ENCODE measurements at places on chromosomes 7 and 10.

DNA sequence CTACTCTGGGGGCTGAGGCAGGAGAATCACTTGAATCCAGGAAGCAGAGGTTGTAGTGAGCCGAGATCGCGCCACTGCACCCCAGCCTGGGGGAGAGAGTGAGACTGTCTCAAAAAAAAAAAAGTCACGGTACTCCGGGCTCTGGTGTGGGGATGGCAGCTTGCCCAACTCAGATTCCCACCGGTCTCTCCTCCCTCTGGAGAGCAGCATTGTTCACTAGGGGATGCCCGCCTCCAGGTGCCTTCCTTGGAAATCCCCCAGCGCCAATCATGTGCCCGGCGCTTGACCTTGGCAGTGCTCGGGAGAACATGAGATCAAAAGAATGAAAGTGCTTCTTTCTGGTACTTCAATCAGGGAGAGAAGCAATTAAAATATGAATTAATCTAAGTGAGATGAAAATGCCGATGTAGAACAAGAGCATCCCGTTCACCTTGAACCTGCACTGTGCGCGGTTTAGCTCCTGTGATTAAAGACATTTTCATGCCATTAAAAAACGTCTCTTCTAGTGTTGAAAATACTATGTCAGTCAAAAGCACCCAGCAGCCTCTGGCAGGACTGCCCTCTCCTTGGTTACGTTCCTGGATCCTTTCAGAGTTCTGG is 1127.3 kb upstream of the AUTS2 start:
- DNase-seq, result no peak

GRCh38 chr10:93790439-93790838 is 32.7 kb downstream of the LGI1 start:
- DNase-seq, result peak; percentile 11

GRCh38 chr7:15332956-15333355 is 228.9 kb downstream of the AGMO start:
- DNase-seq, result no peak

DNA sequence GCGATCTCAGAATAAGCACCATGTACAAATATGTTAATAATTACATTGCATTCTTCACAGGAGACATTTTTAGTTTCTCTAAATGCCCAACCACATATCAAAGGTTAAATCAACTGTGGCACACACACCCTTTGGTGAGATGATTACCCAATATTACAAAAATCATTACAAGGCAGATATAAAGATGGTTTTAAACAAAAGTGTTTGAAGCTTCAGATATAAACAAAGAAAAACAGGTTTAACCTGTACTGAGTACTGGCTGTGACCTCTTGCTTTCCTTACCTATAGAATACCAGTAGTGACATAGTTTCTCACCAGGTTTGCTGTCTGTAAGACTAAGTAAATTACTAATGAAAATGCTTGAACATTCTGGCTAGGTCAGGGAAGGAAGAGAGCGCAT is 360.0 kb upstream of the IGFBP3 start:
- no peak for DNase-seq

DNA sequence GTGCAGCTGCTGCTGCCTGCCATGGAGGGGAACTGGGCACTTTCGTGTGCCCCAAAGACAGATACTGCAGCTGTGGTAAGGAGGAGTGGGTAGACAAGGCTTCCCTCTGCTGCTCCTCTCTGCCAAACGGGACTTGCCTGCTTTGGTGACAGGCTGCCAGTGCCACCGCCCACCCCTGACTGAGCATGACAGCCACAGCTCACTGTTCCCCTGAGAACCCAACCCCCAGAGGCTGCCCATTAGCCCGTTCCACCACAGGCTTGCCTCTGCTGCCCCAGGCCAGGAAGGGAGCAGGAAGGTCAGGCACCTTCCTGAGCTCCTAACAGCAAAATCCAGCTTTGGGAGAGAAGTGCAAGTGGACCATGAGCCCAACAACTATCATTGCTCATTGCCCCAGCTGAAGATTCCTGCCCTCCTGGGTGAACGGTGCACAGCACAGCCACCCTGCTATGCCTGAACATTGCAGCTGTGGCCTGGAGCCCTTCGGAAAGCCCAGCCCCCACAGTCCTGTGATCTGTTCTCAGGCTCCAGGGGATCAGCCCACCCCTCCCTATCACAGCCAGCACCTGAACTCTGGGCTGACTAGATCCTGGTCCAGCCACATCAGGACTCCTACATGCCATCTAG is 58.7 kb upstream of the ANTXRL start:
- no peak for DNase-seq

- no peak for DNase-seq
Measured at GRCh38 chr10:44300666-44301649, 83.9 kb downstream of the CXCL12 start.

DNA sequence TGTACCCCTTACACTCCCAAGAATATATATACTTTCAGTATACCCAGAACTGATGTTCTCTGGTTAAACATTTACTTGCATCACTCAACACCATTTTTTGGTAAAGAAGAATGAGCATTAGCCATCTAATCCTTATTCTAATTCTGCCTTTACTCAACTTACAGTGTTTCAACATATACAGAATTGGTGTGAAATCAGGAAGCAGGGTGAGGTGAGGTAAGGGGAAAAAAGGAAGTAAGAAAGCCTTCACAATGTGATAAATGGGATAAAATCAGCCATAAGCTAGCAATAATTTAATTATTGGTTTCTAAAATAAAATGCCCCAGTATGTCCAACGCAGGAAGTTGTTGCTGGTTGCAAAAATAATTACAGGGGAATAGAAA is 605.4 kb downstream of the KCNMA1 start:
- no peak for DNase-seq

GRCh38 chr7:50982626-50983025 is 199.9 kb upstream of the GRB10 start:
- DNase-seq, result no peak

- DNase-seq, result no peak
Measured at GRCh38 chr10:131931981-131932380, 31.2 kb downstream of the PPP2R2D start.

GRCh38 chr7:69889976-69890351 is 291.7 kb downstream of the AUTS2 start:
- no peak for DNase-seq

GRCh38 chr7:98252425-98253054 is 508 bp upstream of the TECPR1 start:
- DNase-seq, result no peak

GRCh38 chr10:4344492-4344994 is 481.5 kb upstream of the AKR1E2 start:
- DNase-seq, result no peak

GRCh38 chr7:149330914-149331567 is 69.0 kb downstream of the ZNF783 start:
- DNase-seq, result no peak

GRCh38 chr7:33630359-33630758 is 275.0 kb upstream of the BMPER start:
- DNase-seq, result no peak

GRCh38 chr7:64541438-64542359 is 21.2 kb downstream of the ZNF680 start:
- DNase-seq, result no peak

DNA sequence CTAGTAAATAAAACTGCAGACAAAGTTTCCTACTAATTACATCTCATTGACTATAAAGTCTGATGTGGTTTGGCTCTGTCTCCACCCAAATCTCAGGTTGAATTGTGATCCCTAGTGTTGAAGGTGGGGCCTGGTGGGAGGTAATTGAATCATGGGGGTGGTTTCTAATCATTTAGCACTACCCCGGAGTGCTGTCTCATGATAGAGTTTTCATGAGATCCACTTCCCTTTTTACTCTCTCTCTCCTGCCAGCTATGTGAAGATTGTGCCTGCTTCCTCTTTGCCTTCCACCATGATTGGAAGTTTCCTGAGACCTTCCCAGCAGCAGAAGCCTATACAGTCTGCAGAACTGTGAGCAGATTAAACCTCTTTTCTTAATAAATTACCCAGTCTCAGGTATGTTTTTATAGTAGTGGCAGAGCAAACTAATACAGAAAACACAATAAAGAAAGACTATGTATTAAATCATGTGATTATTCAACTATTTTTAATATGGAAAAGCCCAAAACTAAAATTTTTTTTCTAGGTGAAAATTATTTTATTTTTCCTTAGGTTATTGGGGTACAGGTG is 232.1 kb downstream of the FZD1 start:
- DNase-seq, result no peak

GRCh38 chr7:44159824-44160630 is 18.9 kb upstream of the MYL7 start:
- no peak for DNase-seq

DNA sequence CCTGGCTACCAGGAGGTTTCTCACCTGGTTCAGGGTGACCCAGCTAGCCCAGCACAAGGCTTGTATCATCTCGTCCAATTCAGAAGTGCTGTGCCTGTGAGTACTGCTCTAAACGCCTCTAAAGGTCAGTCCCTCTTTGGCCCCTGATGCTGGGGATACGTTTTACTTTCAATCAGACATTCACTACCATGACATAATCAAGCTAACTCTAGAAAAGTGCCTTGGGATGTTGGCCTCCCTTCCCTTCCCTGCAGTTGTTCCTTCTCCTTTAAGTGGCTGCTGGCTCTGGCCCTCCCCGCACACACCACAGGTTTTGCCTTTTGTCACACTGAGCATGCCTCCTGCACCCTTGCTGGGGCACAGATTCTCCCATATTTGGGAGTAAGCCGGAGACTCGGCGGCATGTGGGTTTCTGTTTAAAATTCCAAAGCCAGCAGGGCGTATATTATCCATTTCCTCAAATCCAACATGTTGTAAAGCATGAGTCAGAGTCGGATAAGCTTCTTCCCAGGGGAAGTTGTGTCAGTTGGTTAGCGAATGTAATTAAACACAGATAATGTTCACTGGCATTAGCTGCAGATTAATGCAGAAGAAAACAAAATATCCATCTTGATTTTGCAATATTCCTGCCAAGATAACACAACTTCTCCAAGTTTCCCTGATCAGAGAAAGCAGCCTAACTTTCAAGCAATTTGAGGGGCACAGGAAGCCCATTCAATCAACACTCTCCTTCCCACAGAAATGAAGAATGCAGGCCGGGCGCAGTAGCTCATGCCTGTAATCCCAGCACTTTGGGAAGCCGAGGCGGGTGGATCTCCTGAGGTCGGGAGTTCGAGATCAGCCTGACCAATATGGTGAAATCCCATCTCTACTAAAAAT is 31.8 kb upstream of the VCL start:
- DNase-seq, result peak; percentile 70

DNA sequence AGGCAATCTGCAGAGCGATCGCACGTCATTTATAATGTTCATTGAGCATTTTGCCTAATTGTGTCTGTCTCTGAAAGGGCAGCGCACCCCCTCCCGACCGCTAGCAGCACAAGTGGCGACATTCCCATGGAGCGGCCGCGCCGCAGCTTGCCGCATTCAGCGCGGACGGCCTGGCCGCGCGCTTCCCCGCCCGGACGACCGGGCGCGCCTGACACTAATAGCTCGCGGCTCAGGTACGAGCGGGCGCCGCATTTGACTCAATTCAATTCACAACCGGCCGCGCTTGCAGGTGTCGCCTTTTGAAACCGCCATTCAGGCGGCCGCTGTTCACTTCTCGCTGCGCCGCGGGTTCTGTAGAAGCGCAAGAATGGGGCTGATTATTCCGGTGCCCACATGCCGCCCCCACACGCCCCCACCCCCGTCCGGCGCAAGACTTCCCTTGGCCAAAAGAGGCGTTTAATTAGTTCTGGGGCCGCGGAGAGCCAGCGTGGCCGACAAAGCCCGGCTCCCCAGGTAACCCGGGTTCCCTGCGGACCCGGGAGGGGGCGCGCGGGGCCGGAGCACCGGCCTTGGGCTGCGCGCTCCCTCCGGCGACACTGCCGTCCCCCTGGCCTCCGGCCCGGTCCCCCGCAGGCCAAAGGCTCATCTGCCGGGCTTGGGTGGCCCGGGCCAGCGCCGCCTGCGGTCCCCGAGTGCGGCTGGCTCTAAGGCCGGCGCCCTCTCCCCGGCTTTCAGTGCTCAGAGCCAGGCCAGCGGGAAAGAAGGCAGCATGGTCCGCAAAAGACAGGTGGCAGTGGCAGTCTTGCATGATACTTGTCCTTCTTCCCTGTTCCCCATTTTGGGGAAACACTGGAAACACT is 18.7 kb upstream of the PTF1A start:
- peak; percentile 37 for DNase-seq

GRCh38 chr10:129462257-129462795 is 4.7 kb upstream of the MGMT start:
- DNase-seq, result no peak

GRCh38 chr10:78429984-78430383 is 396.3 kb downstream of the RPS24 start:
- no peak for DNase-seq

DNA sequence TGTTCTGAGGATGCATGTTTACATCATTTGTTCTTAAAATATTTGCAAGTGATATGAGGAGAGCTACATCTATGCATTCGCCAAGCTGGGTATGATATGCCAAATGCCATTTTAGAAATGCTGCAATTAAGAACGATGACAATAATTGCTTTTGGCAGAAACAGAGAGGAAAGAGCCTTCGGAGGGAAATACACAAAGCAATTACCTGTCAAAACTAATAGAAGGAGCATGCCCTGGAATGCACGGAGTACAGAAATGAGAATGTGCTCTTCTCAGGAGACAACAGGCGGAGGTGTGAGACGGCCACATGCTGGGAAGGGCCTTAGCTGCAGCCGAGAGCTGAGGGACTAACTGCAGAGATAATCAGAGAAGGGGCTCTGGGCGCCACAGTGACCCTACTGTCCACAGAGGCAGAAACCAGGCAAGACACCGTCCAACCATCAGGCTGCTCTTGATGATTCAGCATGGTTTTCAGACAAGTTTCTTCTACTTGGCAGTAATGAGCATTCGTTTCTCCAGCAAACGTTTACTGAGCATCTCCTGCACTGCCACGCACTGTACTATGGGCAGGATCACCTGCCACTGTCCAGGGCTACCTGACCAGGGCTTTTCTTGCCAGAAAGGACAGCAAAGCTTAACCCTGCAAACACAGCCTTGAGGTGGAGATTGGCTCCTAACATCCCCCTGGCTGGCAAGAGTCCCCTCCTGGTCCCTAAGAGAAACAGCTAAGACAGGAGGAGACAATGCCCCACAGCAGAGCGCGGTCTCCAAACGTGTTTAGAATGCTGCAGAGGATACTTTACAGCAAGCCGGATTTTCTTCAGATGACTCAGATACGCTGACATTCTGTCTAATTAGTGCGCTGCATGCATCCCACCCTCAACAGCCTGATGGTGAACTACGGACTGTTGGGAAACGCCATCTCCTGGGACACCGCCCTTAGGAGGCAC is 18.1 kb downstream of the VIPR2 start:
- DNase-seq, result no peak

- no peak for DNase-seq
Measured at GRCh38 chr10:6255548-6256061, 52.9 kb downstream of the PFKFB3 start.

DNA sequence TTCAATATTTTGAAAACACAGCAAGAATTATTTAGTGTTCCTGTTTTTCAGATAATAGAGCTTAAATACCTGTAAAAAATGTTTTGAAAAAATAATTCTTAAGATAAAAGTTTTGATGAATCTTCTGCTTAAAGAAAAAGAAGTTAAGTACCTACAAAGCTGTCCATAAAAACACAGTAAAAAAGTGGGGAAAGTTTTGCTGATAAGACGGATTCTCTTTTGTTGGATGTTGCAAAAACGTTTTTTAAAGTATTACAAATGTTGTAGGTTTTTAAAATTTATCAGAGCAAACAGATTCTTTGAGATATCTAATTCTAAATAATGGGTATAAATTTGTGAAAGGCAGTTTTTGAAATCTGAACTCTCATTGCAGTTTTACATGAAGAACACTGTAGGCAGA is 12.2 kb downstream of the DMTF1 start:
- DNase-seq, result no peak

- no peak for DNase-seq
Measured at GRCh38 chr10:28679581-28680357, 2.4 kb downstream of the BAMBI start.

Measured in WERI-Rb-1 (cell line).